Heart left ventricle (tissue), 16 donors: ENCODE measurements at places on chromosomes 12 and 14. TPM values are rescaled to one million over a fixed set of nuclear protein-coding genes. Genes with fewer than 3 reads are reported as not detected.

The IGFBP6 gene
- total RNA-seq = 32.5 TPM

The PTPN21 gene
- 24.4 TPM for total RNA-seq

The EAPP gene
- 11.4 TPM for total RNA-seq

GRCh38 chr12:88308825-88309224, 166.7 kb downstream of the TMTC3 start:
- no peak for DNase-seq
- no peak overlapping the region for H3K27ac ChIP-seq
- peaks cover 5% of the 10 kb centered on the region for H3K4me1 ChIP-seq
- H3K4me3 ChIP-seq = no peak overlapping the region
- no peaks in the 10 kb centered on the region for H3K36me3 ChIP-seq

- peak overlapping the region; percentile 83 for H3K4me3 ChIP-seq
- no peaks in the 10 kb centered on the region for H3K27me3 ChIP-seq
- no peaks in the 10 kb centered on the region for H3K36me3 ChIP-seq
- peak; percentile 26 for DNase-seq
These were observed 1.3 kb downstream of the CHST11 start for GRCh38 chr12:104457746-104458693.

GRCh38 chr12:55931317-55931779, 386 bp downstream of the DGKA start:
- H3K36me3 ChIP-seq = no peaks in the 10 kb centered on the region
- DNase-seq = no peak
- H3K4me1 ChIP-seq = peaks cover 50% of the 10 kb centered on the region

DNA sequence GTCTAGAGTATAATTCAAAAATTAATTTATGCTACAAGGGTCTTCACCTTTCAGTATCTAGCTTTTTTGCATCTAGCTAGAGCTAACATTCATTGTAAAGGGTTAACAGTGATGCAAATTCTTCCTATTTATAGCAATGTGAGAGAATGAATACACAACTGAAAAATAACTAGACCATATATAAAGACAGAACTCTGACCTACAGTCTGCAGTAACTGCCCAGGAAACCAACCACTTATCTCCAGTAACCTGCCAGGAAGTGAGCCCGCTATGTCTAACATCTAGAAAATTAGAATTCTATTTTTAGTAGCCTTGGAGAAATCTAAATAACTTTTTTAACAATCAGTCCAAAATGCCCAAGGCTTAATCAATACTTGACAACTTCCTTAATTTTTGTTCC, 1021.9 kb downstream of the LRFN5 start:
- no peaks in the 10 kb centered on the region for H3K36me3 ChIP-seq
- no peak for DNase-seq
- no peaks in the 10 kb centered on the region for H3K4me1 ChIP-seq
- no peaks in the 10 kb centered on the region for H3K27me3 ChIP-seq
- H3K27ac ChIP-seq = no peak overlapping the region

DNA sequence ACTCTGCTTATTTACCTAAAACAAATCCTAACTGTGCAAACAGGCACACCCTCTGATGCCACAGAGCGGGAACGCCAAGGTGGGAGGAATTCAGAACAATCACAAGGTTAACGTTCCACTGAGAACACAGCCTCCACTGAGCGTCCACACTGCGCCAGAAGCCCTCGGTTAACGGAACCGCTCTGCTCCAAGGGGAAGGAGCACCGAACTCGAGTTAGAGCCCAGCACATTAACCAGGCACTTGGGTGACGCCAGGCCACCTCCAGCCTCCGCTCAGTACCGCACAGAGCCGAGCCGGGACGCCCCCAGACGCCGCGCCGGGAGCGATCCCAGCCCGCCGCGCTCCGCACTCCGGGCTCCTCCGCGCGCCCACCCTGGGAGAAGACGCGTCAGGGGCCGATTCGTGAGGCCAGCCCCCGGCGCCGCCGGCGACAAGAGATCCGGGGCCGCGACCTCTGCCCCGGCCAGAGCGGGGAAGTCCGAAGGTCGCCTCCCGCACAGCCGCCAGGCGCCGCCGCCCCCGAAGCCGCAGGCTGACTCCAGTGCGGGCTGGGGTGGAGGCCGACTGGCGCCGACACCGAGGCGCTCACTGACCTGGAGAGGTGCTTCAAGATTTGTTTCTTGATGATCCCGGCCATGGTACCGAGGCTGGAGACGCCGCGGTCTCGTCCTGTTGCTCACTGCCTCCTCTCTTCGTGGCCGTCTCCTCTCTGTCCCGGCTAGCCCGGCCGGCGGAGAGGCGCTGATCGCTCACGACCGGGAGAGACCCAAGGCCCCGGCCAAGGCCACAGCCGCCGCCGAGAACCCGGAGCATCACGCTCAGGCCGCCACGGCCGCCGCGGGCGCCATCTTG, 450 bp downstream of the BLTP3B start:
- no peaks in the 10 kb centered on the region for H3K36me3 ChIP-seq
- peaks cover 13% of the 10 kb centered on the region for H3K4me1 ChIP-seq
- H3K27ac ChIP-seq = peak overlapping the region; percentile 95
- peak overlapping the region; percentile 100 for H3K4me3 ChIP-seq

DNA sequence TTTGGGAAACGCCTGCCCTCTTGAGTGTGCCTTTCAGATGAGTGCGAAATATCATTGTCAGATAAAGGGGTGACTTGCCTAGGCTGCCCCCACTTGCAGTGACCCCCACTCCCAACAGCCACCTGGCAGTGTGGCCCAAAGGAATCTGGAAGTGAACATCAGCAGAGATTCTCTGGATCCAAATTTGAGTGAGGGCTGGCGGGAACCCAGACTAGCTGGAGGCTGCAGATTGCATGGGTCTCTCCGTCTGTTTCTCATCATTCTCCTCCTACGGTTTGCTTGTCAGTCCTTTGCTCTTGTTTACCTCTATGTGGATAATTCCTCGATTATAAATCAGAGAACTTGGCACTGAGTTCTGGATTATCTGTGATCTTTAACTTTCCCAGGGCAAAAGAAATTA, 280.8 kb downstream of the ZFP36L1 start:
- no peaks in the 10 kb centered on the region for H3K36me3 ChIP-seq
- DNase-seq = no peak
- peaks cover 43% of the 10 kb centered on the region for H3K4me1 ChIP-seq
- H3K4me3 ChIP-seq = no peak overlapping the region

DNA sequence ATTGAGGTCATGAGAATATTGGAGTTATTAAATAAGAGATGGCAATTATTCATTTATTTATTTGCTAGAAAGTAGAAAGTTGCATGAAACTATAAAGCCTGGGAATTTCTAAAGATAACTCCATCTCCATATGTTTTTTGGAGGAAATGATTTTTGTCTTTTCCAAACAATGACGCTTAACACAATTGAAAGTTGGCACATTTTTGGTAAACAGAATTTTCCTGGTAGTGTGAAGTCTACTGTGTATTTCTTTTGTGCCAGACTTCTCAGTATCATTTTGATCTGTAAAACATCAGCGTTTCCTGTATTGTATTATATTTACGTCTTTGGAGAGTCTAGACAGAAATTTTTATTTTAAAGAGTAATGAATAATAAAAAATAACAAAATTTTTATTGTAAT, 33.7 kb upstream of the PTPRB start:
- H3K4me3 ChIP-seq = no peak overlapping the region
- H3K27ac ChIP-seq = no peak overlapping the region
- H3K36me3 ChIP-seq = no peaks in the 10 kb centered on the region
- no peak for DNase-seq

- peak; percentile 36 for DNase-seq
- no peaks in the 10 kb centered on the region for H3K27me3 ChIP-seq
- peaks cover 8% of the 10 kb centered on the region for H3K4me1 ChIP-seq
- H3K27ac ChIP-seq = no peak overlapping the region
- H3K4me3 ChIP-seq = no peak overlapping the region
These were observed 14.4 kb downstream of the GALNT16 start for GRCh38 chr14:69274321-69274720.

- no peak overlapping the region for H3K4me3 ChIP-seq
- H3K27ac ChIP-seq = no peak overlapping the region
- no peaks in the 10 kb centered on the region for H3K4me1 ChIP-seq
- H3K36me3 ChIP-seq = no peaks in the 10 kb centered on the region
These were observed 9.5 kb downstream of the HHIPL1 start for GRCh38 chr14:99654235-99654985.

DNA sequence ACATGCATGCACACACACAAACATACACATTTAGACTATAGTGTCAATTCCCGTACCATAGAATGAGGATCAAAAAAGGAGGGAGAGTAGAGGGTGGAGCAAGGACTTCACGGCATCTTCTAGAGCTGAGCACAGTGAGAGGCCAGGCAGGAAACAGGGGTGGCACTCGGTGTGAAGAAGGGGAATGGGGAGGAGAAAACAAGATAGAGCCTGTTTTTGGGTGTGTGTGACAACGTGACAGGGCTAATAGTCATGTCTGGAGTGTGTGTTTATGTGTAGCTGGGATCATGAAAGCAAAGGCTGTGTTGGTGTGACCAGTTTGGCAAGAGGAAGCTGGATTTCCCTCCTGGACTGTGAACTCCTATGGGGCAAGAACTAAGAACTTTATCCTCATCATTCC, 9.9 kb upstream of the ACVR1B start:
- no peak for DNase-seq
- H3K4me3 ChIP-seq = no peak overlapping the region
- H3K36me3 ChIP-seq = no peaks in the 10 kb centered on the region
- peaks cover 10% of the 10 kb centered on the region for H3K4me1 ChIP-seq
- no peaks in the 10 kb centered on the region for H3K27me3 ChIP-seq
